ENCODE measurements at places on chromosomes 11 and 22. TPM values are rescaled to one million over a fixed set of nuclear protein-coding genes. Genes with fewer than 3 reads are reported as not detected.

The ARHGEF17 gene
- 10.7 TPM for total RNA-seq

The DNAJB13 gene
- 0.51 TPM for total RNA-seq

The LGALS12 gene
- not detected for total RNA-seq

The GRIA4 gene
- total RNA-seq = not detected

Data from A549 treated with Hydrocortisone at 1 μM for 4 hours (cell line).